Epithelial cell of esophagus (primary cell): ENCODE measurements at places on chromosomes 6 and 20.

- DNase-seq, result no peak
Measured at GRCh38 chr6:115456848-115457247, 603.8 kb downstream of the FRK start.

- no peak for DNase-seq
Measured at GRCh38 chr20:53767206-53767930, 173.7 kb upstream of the ZNF217 start.

GRCh38 chr20:19026121-19026878, 186.1 kb upstream of the SLC24A3 start:
- DNase-seq, result no peak

DNA sequence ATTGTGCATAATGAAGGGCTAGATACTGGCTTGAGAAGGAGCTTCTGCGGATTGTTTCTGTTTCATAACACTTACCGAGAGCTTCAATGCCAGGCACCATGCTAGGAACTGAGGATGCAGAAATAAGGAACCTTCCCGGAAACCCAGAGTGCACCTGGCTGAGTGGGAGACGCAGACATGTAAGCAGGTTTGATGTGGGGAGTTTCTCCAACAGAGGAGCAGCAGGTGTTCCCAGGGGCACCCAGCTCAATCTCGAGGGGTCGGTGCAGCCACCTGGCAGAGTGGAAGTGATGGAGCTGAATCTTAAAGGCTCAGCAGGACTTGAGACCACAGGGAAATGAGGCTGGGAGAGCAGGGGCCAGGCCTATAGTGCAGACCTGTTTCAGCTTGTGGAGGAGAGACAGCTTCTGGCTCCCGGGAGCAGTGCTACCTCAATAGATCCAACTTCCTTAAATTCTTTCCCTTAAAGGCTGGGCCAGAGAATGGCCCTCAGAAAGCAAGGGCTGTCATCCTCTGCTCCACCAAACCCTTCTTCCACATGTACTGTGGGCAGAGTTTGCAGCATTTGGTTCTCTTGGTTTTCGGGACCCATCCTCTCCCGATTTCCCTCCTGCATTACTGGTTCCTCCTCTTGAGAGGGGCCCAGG, 27.8 kb upstream of the SRC start:
- no peak for DNase-seq
